Stimulated activated CD4-positive, alpha-beta T cell treated with anti-CD3 and anti-CD28 coated beads, Interleukin-1b, Interleukin-23, amount 100 ng/mL, for 1 hour (primary cell): ENCODE measurements at places on chromosomes 5 and 9.
A peak's percentile ranks its signal among the peaks of the same experiment; 100 is the strongest.

GRCh38 chr9:134575103-134575900 is 66.3 kb upstream of the COL5A1 start:
- DNase-seq: no peak

GRCh38 chr5:159174511-159175168 is 34.7 kb downstream of the RNF145 start:
- no peak for DNase-seq

DNA sequence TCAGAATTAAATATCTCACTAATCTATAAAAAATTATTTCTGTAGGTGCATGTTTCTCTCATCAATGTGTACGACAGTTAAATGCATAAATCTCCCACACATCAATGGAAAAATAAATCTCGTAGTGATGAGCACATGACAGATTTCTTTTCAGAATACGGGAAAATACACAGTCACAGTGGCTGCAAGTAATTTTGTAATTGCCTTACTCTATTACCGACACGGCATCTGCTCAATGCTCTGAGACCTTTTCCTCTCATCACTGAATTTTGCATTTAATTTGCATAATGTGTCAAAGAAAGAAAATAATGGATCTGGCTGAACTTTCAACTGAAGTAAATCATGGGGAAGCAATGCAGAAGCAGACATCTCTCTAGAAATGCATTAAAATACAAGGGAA is 37.2 kb downstream of the PDE4D start:
- DNase-seq: no peak

GRCh38 chr5:103445426-103446035 is 117.1 kb downstream of the NUDT12 start:
- DNase-seq: no peak

DNA sequence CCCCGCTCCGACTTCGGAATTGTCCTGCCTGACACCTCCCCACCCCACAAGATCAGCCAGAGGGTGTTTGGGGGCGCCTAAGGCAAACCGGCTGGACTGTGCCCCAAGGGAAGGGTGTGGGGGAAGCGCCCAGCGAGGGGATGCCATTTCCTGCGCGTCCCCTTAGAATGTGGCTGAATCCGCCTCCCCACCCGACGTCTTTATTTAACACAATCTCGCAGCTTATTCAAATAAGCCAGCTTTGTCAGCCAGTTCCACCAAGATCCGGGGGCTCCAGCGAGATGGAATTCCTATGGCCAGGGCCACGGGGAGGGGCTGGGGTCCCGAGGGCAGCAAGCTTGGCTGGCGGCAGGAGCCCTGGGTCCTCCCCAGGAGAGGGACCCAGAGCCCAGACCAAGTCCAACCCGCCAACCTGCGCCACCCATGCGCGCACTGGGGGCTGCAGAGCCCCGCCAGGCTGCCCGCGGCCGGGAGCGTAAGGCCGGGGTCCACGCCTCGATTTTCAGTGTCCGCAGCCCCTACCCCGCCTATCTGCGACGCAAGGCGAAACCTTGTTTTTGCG is 7.4 kb downstream of the IRX4 start:
- DNase-seq: no peak

DNA sequence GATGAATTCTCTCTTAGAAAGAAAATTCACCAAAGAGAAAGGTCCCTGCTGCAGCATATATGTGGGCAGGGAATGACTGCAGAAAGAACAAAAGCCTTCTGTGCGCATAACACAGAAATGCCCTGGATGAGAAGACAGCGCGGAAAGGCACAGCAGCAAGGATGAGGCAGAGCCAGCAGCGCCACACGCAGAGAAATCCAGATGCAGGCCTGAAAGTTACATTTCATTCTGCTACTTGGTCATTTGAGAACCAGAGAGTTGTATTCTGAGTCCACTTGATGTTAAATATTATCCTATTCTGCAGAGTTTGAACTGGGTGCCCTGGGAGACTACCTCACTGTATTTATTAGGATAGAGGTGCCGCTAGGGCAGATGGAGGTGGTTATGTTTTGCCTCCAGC is 68.5 kb downstream of the GLDC start:
- DNase-seq: no peak

DNA sequence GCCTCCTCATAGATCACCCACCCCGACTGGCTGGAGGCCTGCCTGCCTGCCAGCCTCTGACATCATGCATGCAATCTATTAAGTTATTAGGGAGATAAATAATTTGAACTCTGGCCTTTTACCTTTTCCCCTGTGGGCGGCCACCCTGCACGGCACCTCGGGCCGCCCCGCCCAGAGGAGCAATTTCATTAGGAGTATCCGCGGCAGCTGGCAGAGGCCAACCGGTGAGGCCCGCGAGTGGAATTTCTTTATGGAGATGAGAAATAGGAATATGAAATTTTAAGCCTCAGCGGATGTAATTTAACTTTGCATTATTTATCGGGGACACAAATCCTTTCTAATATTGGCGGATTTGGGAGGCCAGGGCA is 22.5 kb downstream of the LHX3 start:
- DNase-seq: no peak

- no peak for DNase-seq
Measured at GRCh38 chr5:123398058-123398733, 25.0 kb downstream of the CEP120 start.

DNA sequence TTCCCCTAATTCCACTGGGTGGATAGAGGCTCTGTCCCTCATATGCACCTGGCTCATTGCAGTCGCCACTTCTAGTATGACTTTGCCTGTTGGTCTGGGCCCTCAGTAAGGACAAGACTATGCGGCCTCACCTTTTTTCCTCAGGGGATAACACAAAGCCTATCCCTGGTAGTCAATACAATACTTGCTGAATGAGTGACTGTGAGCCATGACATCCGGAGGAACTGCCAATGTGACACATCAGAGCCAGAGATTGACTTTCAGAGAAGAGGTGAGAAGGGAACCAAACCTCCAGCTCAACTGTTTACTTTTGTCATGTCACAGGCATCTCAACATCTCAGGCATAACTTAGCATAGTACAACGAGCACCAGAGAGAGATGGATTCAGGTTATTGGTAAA is 371.3 kb downstream of the DMRT2 start:
- no peak for DNase-seq

- no peak for DNase-seq
Measured at GRCh38 chr9:35757226-35757891, 3.3 kb upstream of the MSMP start.

DNA sequence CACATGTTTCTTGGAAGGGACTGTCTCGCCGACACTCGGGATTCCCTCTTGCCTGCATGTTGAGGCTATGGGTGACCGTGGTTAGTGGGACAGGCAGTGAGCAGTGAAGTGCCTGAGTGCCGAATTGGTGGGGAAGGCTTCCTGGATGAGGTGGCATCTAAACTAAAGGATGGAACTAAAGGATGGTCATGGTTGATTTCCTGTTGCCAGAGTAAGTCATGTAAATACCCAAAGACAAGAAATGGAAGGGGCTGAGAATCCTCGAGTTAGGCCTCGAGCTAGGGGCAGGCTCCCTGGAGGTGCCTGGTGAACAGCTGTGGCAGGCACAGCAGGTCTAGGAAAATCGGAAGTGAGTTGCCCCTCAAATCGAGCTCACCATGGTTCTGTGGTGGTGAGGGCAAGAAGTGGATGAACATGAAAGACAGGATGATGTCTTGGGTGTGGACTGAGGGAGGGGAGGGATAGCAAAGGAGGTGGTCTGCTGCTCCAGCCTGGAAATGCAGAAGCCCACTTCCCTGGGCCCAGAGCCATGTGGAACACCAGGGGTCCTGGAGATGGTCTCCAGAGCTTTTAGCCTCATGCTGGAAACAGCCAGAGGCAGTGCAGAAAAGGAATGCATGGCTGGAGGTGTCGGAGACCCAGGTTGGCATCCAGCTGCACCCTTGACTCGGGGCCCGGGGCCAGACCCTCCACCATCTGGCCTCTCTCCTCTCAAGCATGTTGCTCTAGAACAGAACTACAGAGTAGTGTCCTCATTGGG is 12.2 kb downstream of the CD74 start:
- no peak for DNase-seq

DNA sequence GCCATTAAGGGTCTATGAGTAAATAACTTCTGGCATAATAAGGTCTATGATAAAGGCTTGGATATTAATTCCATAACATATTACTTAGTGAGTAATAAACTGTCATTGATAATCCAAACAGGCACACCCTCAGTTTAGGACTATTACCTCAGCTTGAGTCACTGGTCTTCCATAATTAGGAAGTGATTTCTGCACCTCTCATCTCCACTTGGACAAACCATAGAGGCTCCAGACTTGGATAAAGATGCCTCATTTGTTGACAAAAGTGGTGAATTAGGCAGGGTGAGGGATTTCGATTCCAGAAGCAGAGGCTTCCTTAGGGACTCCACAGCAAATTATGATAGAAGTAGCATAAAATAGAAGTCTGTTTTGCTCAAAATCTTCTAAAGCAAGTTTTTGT is 127.5 kb upstream of the MTAP start:
- no peak for DNase-seq

- no peak for DNase-seq
Measured at GRCh38 chr9:136228107-136228875, 17.3 kb downstream of the QSOX2 start.

- no peak for DNase-seq
Measured at GRCh38 chr9:19876569-19877316, 87.9 kb upstream of the SLC24A2 start.

DNA sequence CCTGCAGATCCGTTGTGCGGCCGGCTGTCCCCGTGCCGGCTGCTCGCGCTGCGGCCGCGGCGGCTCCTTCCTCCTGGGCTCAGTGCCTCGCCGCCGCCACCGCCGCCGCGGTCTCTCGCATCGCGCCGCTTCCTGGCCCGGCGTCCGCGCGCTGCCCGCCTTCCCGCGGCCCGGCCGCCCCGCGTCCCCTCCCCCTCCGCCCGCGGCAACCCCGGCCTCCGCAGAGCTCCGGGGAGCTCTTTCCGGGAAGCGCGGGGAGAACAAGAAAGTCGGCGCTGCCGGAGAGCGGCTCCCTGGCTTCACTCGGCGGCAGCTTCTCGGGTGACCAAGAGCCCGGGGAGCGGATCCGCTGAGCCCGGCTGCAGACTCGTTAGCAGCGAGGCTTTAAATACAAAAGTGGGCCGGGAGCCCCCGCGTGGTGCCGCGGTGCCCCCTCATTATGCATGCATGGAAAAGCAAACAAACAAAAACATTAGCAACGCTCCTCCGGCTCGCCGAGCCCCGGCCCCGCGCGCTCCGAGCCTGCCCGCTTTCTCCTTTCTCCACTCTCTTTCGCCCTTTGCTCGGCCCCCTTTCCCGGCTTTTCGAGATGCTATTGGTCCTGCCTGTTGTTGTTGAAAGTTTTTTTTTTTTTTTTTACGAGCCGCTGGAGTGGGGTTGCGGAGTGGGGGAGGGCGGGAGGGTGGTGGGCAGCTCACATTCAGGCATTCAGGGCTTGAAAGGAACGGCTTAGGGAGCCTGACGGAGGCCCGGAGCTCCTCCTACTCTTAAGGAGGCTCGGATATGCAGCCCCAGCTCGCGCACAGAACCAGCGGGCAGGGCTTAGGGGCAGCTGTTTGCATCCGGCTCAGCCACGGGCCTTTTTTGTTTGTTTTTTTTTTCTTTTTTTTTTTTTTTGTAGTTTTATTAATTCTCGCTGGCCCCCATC is at the start of gene GAS1:
GAS1 (minus strand) TSS at position 361 of the 928 bp plus-strand sequence. CDS start 727 bp downstream, outside the sequence.
- DNase-seq: peak; percentile 16

DNA sequence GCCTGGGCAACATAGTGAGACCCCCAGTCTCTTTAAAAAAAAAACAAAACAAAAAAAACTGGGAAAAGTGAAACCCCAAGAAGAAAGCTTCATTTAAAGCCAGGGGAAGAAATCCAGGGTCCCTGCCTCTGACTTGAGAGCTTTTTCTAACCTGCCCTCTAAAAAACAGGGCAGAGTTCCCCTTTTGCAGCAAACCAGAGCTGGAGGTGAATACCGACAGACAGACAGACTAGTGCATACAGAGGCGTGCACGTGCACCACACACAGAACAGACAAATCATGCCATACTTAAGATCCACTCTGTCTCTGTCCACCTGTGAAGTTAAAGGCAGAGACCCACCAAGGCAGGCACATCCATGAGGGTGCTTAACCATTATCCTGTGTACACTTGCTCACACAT is 11.7 kb upstream of the AQP3 start:
- no peak for DNase-seq

GRCh38 chr9:72733895-72734294 is 212.5 kb downstream of the TMC1 start:
- DNase-seq: no peak

DNA sequence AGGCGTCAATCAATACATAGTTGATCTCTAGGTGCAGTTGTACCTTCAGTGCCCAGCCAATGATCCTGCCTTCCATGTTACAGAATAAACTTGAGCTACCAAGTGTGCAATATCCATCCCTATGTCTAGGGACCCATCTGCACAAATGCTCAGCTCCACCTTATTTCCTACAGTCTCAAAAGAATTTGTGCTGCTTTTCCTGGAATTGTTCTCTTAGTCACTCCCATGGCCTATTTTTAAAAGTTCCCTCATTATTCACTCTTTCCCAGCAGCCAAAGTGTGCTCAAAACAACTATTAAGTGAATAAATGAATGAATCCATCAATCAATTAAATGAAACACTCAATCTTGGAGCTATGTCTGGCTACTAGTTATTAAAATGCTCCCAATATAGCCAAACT is 14.7 kb downstream of the LIX1 start:
- DNase-seq: no peak

GRCh38 chr5:97119007-97119390 is 23.4 kb downstream of the LIX1 start:
- DNase-seq: no peak

- DNase-seq: no peak
Measured at GRCh38 chr9:84796404-84796803, 126.9 kb downstream of the NTRK2 start.

- DNase-seq: no peak
Measured at GRCh38 chr5:72920690-72921502, 34.9 kb upstream of the FCHO2 start.

DNA sequence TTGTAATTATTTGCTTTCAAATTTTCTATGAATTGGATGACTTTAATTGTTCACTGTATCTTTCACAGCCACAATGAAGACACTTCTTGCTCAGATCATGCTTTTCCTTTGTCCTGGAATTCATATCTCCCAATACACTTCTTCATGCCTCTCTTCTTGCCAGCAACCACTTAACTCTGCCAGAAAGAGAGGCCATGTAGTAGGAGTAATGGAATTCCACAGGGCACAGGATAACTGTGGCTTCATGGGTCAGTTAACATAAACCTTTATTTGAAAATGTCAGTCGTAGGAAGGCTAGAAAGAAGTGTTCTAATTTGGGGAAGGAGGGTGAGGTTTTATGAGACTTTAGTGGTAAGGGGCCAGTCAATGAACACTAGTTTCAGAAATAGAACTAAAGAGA is 190.3 kb downstream of the TMEM167A start:
- DNase-seq: no peak

DNA sequence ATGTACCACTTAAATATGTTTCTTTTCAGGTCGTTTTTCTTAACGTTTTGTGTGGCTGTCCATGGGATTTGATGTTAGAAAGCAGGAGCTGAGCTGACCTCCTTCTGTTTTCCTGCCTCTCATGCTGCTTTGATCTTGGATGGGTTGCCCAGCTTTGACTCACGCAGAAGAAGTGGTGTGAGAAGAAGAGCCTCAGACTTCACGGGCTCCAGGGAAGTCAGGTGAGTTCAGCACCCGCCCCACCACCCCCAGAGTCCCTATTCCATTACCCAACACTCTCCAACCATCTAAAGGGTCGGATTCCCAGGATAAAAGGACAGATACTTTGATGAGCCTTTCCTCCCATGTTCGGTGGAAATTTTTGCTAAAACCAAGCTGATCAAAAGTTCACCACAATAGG is 373.4 kb downstream of the IRX2 start:
- DNase-seq: no peak

GRCh38 chr9:93826209-93826608 is 128.9 kb downstream of the BARX1 start:
- peak; percentile 11 for DNase-seq

GRCh38 chr5:6177926-6178325 is 200.4 kb downstream of the MED10 start:
- DNase-seq: no peak

GRCh38 chr5:146078566-146078965 is 26.8 kb downstream of the PLAC8L1 start:
- DNase-seq: no peak
